Stimulated activated CD8-positive, alpha-beta memory T cell treated with anti-CD3 and anti-CD28 coated beads, Interleukin-4, amount 100 ng/mL, for 1 hour (primary cell): ENCODE measurements at places on chromosomes 6 and 20.

DNA sequence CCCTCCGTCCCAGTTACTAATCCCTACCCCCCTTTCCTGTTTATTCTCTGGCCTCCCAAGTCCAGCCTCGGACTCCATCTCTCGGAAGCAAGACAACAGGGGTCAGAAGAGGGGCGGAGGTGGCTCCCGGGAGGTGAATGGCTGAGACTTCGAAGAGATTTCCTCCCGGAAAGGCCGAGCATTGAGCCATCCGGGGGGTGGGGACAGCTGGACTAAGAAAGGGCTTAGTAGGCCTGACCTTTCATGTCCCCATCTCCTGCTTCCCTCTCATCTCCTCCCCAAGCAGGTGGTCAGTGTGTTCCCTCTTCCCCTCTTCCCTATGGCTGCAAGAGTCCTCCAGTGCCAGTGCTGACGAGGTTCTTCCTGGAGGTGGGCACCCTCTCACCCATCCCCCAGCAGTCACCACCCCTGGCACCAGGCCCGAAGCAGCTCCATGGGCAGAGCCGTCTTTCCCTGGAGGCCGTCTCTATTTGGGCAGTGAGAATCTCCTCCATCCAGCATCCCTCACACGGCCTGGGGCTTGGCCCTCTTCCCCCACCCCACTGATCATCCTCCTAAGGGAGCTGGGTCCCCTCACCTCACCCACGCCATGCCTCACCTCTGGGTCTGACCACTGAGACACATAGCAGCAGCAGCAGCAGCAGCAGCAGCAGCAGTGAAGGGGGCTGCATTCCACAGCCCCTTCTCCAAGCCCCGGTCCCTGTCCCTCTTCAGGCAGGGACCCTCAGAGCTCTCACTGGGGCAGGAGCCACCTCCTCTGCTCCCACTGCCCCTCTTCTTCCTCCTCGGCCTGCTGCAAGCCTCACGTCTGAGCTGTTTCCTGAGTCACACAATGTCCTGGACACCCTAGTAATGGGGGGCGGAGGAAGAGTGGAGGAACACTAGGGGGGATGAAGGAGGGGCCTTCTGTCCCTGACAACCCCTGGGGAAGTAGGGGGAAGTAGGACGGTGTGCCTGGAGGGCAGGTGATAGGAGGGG is at the start of gene NOTCH4:
Gene NOTCH4 (minus strand): TSS at position 810 of the 978 bp plus-strand sequence. CDS start 139 bp downstream, at position 671.
- no peak for DNase-seq

DNA sequence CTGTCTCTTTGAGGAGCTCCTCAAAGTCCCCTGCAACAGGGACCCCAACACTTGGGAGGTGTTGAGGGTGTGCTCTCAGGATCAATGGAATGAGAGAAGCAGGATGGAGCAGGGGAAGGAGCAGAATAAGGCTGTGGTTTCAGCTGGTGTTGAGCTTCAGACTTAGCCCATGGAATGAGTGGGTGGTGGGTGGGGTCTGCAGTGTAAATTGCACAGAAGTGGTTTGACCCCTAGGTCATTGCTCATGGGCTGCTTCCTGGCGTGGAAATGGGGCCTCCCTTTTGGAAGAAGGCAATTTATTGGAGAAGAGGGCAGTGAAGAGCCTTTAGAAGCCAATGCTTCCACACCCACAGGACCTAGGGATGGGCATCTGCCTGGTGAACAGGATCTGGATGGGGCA is 37.0 kb upstream of the KCNG1 start:
- DNase-seq: no peak

DNA sequence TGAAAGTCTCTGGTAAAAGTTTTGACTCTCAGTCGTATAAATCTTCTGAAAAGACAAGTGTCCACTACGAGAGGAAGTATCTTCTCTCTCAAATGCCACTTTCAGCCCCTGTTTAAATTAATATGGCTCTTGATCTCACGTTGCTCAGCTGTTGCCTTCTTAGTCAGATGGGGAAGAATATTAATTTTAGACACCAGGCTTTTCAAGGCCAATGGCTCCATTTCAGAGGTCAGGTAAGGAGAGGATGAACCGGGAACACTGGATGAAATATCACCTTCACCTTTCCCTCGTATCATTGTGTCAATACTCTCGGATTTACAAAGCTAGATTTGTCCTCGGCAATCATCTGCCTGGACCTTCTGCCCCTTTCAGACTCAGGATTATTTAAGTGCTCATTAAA is at the start of gene MYLK4:
Gene MYLK4 (minus strand): TSS at position 91 of the 400 bp plus-strand sequence. CDS start 1,628 bp downstream, outside the sequence.
- no peak for DNase-seq

DNA sequence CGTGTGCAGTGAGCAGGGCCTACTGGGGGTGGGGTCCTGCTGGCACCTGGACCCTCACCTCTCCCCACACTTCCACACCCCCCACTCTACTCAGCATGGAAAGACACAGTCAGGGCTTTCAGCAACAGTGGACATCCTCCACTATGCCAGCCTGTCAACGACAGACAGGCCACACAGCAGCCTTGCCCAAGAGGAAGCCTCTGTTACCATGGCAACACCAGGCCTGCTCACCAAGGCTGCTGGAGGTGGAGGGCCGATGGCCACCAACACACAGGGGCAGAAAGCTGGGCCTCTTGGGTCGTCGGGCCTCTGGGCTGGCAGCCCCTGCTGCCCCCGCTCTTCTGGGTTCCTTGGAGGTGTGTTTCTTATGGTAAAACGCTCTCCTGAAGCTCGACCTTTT is 13.6 kb downstream of the BNIP5 start:
- DNase-seq: no peak

- DNase-seq: no peak
Observed at GRCh38 chr20:646107-646867, 6.7 kb downstream of the SRXN1 start.

DNA sequence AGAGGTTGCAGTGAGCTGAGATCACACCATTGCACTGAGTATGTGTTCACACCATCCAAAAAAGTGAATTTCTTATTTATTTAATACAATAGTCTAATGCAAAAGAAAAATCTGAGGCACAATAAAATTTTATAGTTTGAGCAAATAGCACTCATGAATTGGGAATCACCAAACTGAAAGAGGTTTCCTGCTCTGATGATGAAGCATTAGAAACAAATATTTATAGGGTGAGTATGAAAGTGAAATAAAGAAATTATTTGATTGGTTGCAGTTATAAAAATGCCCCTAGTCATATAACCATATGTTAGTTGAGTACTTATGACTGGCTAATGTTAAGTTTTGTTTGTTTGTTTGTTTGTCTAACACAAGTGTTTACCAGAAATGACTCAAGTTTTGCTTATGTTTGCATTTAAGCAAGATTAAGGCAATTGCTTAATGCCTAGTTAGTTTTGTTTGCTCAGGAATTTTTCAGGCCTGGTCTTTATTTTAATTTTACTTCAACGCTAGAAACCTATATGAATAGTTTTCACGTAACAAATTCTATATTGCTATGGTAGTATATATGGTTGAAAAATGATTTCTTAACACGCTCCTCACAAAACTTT is 151.5 kb upstream of the FAM83B start:
- DNase-seq: no peak

- DNase-seq: no peak
Observed at GRCh38 chr20:50230871-50231560, 40.4 kb downstream of the CEBPB start.

GRCh38 chr6:28632326-28632851 is 106.7 kb downstream of the GPX5 start:
- no peak for DNase-seq

DNA sequence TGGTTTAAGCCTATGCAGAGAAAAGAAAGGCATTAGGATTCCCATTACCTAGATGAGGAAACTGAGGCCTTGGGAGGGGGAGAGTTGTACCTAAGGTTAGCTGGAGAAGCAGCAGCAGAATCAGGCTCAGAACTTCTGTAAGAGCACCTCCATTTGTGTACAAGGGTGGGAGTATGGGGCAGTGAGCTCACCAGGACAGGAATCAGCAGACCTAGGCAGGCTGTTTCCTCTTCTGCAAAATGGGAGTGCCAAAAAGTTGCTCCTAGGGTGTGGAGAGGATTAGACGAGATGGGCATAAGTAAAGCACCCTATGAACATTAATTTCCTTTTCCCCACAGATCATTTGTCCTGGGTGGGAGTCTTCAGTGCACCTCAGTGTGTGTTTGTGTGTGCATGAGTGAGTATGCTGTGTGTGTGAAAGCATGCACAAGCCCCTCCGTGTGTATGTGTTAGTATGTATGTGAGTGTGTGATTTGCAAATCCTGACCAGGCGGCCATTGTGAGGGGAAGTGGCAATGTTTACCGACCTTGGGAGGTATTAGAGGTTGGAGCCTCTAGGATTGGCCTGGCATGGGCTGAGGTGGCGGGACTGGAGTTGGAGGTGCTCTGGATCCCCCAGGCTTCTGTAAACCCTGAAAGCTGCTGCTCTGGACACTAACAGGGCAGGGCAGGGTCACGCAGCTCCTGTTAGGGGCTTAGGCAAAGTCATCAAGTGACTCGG is 78.8 kb downstream of the VEGFA start:
- DNase-seq: no peak

DNA sequence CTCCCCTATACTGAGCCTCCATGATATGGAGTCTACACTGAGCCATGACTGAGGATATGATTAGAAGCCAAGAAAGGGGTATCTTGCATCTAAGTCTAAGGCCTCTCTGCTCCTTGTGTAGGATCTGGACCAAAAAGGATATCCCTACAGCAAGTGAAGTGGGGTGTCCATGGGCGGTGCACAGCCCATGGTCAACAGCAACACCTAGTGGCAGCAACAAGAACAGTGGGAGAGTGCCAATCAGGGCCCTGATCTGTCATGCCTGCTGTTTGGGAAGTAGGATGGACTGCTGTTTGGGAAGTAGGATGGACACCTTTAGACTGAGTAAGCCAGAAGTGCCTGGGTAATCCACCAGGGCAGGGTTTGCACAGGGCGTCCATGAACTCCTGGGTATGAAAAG is 22.4 kb downstream of the PTGIS start:
- DNase-seq: no peak

DNA sequence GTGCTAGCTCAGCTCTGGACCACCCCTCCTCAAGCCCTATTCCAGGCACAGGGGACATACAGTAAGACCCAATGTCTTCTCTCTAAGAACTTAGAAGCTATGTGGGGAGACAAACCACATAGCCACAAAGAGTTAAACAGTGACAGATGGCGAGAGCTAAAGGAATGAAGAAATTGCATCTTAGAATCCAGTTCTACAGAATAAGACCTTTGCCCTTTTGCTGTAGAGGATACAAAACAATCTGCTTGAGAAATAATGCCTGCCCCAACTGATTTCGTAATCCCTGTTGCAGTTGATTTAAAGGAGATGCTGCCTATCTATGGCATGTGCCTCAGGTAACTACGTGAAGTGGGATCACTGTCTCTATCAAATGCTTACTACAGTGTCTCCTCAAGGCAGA is 31.2 kb downstream of the TNFRSF21 start:
- no peak for DNase-seq

GRCh38 chr6:39102071-39102820 is 12.7 kb downstream of the SAYSD1 start:
- DNase-seq: no peak

DNA sequence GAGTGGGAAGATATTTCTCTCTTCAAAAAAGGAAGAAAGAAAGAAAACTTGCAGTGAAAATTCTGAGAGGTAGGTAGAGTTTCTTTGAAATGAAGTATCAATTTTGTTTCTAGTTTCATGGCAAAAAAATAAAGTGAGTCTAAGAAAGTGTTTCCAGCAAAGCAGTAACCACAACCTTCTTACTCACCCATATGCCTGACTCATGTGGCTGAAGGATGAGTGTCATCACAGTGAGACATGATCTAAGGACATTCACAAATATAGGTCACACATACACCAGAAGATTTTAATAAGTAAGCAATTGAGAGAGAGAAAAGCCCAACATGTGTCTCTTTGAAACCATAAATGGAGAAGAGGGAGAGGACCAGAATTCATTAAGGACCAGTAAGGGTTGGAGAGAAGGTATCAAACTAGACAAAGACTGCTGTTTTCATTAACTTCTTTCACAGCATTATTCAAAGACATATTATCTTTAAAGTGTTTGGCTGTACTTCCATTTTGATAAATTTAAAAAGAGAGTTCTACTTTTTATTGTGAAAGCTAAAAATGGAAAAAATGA is 169.5 kb downstream of the FRK start:
- DNase-seq: no peak

DNA sequence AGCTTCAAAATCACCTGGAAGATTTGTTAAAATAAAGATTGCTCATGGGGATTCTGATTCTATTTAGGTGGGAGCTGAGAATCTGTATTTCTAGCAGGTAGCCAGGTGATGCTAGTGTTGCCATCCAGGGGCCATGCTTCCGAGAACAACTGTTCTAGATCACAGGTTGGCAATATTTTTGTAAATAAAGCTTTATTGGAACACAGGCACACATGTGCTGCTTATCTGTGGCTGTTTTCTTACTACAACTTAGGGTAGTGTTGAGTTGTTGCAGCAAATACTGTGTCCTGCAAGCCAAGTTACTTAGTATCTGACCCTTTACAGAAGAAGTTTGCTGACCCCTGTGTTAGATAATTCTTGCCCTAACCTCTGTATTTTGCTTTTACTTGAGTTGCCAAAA is 12.0 kb downstream of the CENPW start:
- no peak for DNase-seq

- DNase-seq: no peak
Observed at GRCh38 chr6:149454346-149454848, 30.4 kb downstream of the ZC3H12D start.

DNA sequence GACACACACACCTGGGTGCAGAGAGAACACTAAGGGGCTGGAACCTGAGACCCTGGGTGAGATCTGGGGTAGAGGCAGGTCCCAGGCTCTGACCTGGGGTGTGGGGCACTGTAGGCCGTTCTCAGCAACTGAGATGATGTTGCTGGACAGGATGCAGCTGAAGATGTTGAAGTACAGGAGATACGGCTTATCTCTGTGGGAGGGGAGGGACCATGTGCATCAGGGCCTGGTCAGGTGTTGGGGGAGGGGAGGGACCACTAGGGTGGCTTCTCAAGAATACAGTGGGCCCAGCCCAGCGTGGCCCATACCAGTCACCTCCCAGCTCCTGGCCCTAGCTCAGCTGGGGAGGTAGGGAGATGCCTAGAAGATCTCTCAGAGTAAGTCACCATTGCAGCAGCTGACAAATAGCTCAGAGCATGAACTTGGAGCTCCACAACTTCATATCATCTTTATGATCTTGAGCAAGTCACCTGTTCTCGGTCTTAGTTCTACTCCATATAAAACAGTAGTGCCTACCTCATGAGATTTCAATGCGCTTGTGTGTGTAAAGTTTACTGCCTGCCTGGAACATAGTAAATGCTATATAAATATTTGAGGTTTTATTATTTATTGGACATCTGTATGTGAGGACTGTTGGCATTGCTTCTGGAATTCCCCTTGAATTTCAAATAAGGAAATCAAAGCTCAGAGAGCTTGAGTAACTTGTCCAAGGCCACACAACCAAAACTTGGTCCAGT is 3.8 kb downstream of the SLC44A4 start:
- no peak for DNase-seq

- DNase-seq: no peak
Observed at GRCh38 chr6:69974193-69974592, 107.8 kb downstream of the COL19A1 start.

GRCh38 chr6:106997392-106998158 is 23.0 kb upstream of the CD24 start:
- peak; percentile 16 for DNase-seq

DNA sequence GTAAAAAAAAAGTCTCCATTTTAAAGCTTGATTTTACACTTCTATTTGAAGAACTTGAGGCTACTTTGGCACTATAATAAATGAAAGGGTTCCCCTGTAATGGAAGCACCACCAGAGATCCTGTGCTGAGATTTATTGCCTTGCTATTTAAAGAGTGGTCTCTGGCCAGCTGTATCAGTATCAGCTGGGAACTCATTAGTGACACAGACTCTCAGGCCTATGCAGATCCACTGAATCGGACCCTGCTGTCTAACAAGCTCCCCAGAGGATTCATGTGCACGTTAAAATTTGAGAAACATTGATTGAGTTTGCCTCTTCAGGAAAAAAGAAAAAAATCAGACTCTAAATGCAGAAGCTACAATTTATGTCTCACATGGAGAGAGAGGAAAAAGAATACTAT is 299.9 kb upstream of the BMP2 start:
- no peak for DNase-seq
